ENCODE measurements at places on chromosomes 1 and 21.

DNA sequence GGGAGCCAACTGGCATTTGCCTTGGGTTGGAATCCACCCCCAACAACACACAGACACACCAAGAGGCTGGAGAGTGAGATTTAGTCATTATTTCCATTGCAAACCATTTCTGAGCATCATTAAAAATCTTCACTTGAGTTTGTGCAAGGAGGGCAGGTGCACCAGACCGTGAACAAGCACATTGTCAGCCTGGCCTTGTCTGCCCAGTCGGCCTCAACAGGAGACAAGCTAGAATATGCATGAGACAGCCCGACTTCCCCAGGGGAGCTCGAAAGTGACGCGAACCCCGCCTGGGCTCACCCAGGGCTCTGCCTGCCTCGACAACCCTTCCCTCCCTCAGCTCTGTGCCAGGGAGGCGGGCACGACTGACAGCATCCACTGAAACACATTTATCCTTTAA is 15.4 kb upstream of the GUCA2B start:
- DNase-seq, result no peak

DNA sequence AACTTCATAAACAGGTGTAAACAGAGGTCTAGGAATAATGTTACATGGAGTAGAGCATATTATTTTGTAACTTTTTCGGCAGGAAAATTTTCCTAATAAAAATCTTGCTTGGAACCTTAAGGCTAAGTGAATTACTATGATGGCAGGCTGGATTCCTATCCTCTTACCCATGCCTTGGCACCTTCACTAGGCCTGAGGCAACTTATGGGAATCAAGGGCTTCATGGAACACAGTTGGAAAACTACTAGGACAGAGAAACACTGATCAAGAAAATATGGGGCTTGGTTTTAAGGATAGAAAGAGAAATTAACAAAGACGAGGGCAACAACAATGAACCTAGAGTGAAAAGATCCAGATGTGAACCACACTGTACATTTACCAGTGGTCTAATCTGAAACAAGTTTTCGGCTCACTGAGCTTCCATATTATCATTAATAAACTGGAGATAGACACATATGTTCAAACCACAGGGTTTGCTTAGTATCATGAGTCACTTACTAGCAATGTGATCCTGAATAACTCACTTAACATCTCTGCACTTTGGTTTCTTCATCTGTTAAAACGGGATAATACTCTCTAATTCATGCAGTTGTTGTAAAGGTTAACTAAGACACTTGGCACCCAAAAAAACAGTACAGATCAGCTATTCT is 68.5 kb downstream of the GPATCH2 start:
- DNase-seq, result no peak

DNA sequence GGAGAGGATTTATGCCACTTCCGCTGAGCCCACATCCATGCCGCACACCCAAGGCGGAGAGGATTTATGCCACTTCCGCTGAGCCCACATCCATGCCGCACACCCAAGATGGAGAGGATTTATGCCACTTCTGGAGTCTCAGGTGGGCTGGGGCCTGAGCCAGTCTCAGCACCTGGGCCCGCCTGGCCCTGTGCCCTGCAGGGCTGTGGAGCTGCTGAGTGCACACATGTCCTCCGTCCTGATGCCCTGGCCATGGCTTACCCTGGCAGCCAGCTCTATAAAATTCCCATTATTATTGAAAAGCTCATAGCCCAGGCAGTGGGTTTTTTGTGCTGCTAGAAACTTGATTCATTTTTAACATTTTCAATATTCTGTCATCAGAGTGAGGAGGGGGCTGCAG is 89.8 kb upstream of the TMEM51 start:
- no peak for DNase-seq

DNA sequence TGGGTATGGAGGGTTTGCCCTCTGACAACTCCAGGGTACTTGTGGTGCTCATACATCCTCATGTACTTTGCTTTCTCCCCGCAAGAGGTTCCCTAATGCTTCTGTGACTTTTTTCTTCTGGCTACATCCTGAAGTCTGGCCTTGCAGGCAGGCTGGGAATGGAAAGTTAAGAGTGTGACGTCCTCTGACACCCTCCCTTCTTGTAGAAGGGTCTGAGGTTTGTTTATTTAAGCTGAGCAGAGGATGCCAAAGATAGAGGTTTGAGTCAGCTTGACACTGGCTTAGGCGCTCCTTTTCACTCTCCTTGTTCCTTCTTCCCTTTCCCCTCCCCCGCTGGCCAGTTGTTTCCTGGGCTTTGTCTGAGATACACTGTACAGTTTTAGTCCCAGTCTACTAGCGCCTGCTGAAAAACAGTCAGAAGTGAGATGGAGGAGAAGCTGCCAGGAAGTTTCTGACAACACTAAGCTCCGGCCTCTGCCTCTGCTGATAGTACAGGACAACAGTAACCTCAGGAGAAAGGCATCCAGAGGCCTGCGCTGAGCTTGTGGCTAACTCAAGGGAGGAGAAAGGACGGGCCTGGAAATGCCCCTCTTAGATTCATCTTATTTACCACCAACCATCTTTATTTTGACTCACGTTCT is at the start of gene MACF1:
MACF1 (plus strand) TSS at position 255 of the 641 bp plus-strand sequence; CDS start at position 583, 328 bp downstream.
- DNase-seq, result peak; percentile 32

GRCh38 chr1:157700732-157701131 is at the start of gene FCRL3:
Gene FCRL3, minus strand, starts transcription at chr1:157700769. Its CDS starts 280 bp downstream, at chr1:157700489.
- DNase-seq, result no peak

Measured in bone marrow (tissue), 2 donors.